ENCODE measurements at places on chromosomes 2 and 18. TPM values are rescaled to one million over a fixed set of nuclear protein-coding genes. Genes with fewer than 3 reads are reported as not detected.
A peak's percentile ranks its signal among the peaks of the same experiment; 100 is the strongest.

The SCN9A gene
- total RNA-seq = 5.2 TPM

- no peak for DNase-seq
These were observed 92.3 kb downstream of the KCNH7 start for GRCh38 chr2:162746310-162746709.

- no peak for DNase-seq
These were observed 325.3 kb upstream of the RND3 start for GRCh38 chr2:150812664-150813367.

The TRPM8 gene
- 0.48 TPM for total RNA-seq

GRCh38 chr2:119914266-119914665 is 98.6 kb upstream of the EPB41L5 start:
- no peak for DNase-seq

- DNase-seq = no peak
These were observed 1047.7 kb upstream of the NRXN1 start for GRCh38 chr2:52079602-52080001.

- no peak for DNase-seq
These were observed 174.0 kb downstream of the TWIST2 start for GRCh38 chr2:239021651-239022436.

GRCh38 chr2:199279146-199279545 is 178.6 kb downstream of the SATB2 start:
- no peak for DNase-seq

DNA sequence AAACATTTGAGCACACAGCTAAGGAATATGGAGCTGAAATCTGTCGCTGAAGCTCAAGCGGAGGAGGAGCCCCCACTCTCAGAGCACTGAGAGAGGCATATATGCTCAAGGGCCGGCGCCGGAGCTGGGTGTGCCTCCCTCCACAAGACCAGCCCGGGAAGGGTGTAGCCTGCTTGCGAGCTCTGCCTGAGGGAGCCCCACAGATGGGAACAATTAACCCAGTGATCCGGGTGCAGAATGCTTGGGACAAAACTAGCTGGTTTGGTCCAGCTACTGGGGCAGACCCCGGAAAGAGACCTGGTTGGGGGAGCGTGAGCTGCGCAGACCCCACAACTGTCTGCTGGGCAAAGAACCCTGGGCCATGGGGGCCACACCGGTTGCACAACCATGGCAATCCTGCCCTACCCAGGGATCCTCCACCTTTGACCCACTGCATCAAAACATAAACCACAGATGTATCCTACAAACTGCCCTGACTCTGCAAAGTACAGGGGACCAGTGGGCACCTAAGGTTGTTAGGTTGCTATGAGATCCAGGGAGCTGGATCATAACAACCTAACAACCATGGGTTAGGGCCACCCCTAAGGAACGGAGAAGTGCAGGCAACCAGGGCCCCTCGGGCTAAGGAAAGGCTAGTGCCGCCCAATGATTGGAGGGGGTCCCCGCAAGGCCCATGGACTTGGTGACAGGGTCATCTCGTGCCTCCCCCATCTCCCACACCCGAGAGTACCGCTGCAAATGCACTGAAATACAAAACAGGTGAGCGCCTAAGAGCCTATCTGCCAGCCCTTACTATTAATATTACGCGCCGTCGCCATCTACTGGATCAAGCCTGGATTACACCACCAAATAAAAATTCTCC is 53.4 kb upstream of the SCN1A start:
- peak; percentile 47 for DNase-seq

The UGT1A10 gene
- total RNA-seq = not detected

- no peak for DNase-seq
These were observed 283.2 kb downstream of the CYRIA start for GRCh38 chr2:16382451-16382850.

The ROCK2 gene
- total RNA-seq = 28.5 TPM

DNA sequence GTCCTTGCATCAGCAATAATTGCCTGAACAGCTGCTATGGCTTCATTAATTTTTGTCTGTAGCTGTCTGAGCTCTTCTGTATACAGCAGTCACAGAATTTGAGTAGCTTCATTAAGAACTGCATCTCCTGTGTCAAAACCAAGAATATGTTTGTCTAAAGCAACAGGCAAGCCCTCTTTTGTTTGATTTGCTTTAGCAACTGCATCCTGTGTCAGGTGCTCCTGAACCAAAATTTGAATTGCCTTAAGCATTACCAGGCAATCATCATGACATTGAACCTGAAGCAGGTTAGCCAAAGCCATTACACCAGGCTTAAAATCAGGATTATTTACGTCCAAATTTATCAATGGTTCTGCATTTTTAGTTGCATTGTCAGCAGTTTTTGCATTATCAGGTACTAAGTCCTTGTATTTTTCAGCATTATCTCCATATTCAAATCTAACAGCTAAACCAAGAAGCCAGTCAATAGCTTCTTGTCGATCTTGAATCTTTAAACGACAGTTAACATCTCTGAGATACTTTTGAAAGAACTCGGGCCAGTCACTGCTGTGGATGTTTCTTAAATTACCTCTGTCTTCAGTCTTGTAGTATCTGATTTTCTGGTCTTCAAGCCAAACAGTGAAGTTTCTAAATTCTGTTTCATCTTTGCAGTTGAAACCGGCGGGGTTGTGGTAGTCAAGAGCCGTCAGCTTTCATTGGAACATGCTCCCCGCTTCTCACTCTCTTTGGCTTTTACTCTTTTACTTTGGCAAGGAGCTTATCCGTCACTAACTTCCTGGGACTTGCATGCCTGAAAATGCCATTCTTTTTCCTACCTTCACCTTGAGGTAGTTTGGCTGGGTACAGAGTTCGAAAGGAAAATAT is 42.2 kb downstream of the MERTK start:
- no peak for DNase-seq

GRCh38 chr2:44596537-44597320 is 235.0 kb downstream of the CAMKMT start:
- DNase-seq = no peak

- DNase-seq = no peak
These were observed 239.2 kb upstream of the CWC22 start for GRCh38 chr2:180246268-180246667.

The NEURL3 gene
- 0.48 TPM for total RNA-seq

GRCh38 chr2:94871226-94872087 is at the start of gene TEKT4:
TEKT4 (plus strand) TSS chr2:94871430; CDS start chr2:94871580, 150 bp downstream.
- DNase-seq = peak; percentile 70

DNA sequence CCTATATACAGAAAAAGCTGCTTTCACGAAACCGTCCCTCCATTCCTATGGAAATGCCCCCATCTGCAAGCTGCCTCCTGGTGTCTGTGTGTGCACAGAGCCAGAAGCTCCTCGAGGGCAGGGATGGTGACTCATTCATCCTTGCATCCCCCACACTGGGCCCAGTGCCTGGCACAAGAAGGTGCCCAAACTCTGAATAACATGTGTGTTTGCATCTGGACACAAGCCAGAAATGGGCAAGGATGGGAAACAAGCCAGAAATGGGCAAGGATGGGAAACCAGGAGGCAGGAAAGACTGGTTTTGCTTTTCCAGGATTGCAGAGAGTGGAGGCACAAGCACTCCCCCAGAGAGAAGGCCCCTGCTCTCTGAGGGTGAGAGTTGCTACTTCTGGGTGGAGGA is 313.9 kb downstream of the CELF4 start:
- DNase-seq = peak; percentile 23

The TLX2 gene
- total RNA-seq = 3.8 TPM

The AAMP gene
- 165 TPM for total RNA-seq

The LRATD1 gene
- total RNA-seq = 3.8 TPM

DNA sequence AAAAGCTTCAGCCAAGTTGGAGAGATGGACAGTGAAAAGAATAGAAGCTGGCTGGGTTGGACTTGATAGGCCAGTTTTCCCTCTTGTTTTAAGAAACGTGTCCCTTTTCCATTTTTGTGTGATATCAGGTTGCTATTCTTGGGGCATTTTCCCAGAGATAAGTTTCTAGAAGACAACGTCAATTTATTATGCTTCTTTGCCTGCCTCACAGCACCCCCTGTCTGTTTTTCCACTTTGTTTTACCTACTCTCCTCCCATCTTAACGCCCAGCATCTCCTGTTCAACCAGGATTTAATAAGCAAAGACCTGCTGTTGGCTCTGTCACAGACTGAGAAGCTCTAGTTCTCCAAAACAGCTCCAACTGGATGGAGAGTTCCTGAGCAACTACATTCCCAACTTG is 317.8 kb upstream of the ZNF521 start:
- no peak for DNase-seq

DNA sequence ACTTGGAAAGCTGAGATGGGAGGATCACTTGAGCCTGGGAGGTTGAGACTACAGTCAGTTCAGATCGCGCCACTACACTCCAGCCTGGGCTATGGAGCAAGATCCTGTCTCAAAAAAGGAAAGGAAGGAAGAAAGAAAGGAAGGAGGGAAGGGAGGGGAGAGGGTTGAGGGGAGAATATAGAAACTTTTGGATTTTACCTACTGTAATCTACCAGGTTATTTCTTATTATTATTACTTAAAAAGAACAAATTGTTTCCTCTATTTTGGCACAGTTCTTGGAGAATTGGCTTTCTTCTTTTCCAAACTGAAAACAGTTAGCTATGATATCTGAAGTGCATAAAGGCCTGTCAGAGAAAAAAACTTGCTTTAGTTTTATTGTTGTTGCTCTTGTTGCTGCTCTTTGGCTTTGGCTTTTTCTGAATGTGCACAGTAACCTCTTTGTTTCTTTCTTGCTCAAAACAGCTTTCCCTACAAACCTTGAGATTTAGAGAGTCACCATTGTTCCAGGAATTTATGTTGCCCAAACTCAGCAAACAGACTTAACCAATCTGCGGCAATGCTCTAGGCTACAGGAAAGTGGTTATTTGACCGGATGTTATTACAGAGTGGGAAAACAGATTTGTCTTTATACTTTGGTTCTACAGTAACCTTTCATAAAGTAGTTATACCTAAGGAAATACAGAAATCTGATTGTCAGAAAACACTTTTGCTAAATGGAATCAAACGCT is 214.9 kb downstream of the XIRP2 start:
- no peak for DNase-seq

All from PC-9 (cell line).